ENCODE measurements at places on chromosomes 16 and 17. TPM values are rescaled to one million over a fixed set of nuclear protein-coding genes. Genes with fewer than 3 reads are reported as not detected.

Gene CPHXL2
- total RNA-seq, result not detected

Gene HSD17B2
- 32.8 TPM for total RNA-seq

DNA sequence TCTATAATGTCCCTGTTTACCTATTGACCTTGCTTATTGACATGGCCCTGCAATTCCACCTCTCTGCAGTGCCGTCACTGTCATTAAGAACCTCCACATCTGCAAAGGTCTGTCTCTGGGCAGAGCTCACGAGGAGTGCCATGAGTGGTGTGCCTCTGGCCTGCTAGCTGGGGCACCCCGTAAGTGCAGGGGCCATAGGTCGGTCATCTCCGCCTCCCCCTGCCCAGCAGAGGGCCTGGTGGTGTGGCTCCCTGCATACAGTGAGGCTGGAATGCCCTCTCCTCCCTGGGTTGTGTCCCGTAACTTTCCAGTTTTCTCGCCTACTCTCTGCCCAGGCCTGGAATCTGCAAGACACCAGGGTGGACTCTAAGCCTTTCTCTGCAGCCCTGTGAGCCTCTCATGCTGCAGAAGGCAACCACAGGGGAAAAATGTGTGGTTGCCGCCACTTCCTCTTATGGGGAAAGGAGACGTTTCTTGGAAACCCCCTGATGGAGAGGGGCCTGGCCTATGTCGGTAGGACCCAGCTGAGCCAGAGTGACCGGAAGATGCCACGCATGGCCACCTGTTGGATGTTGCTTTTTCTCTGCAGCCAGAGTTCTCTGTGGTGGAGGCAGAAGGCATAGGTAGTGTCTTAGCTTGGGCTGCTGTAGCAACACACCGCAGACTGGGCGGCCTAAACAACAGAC is 2.7 kb upstream of the SNX20 start:
- DNase-seq, result no peak

DNA sequence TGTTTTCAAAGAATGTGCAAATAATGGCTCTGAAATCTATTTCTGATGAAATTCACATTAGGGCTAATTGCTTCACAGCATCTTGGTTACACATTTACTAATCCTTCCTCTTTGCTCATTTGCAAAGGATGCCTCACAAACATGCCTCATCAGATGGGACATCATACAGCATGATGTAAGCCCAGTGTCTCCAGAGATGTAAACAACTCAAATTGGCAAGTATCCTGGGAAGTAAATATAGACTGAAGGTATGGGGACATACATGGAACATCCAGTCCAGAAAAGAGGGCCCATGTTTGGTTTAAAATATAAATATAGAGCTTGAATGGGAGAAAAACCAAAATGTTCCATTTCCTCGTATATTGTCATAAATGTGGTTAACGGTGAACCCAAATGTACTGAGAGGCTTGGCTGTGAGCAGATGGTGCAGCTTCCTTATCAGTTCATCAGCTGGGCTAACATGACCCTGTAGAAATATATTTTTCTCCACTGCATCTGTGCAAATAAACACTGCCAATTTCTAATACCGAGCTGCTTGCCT is 142.9 kb upstream of the NUDT7 start:
- DNase-seq, result no peak

- DNase-seq, result no peak
Observed at GRCh38 chr16:26740771-26741170, 326.0 kb upstream of the C16orf82 start.

- no peak for DNase-seq
Observed at GRCh38 chr16:30028438-30029076, 2.5 kb downstream of the TLCD3B start.

Data from glomerular endothelial cell (primary cell).